ENCODE measurements at places on chromosomes 12 and 14. TPM values are rescaled to one million over a fixed set of nuclear protein-coding genes. Genes with fewer than 3 reads are reported as not detected.

DNA sequence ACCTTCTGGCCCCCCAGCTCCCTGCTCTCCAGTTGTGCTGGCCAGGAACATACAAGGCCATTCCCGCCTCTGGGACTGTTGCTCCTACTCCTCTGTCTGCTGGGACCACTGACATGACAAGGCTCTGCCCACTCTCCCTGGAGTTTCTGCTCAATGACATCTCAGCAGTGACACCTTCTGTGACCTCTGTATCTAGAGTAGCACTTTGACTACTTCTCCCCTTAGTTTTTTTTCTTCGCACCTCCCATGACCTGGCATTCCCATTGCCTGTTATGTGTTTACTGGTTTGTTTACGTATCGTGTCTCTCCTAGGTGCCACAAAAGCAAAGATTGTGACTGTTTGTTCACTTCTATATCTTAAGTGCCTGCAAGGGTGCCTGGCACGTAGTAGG is 40.1 kb upstream of the TMEM263 start:
- no peak overlapping the region for H3K27ac ChIP-seq
- H3K4me1 ChIP-seq: no peaks in the 10 kb centered on the region
- peaks cover 12% of the 10 kb centered on the region for H3K27me3 ChIP-seq
- no peak overlapping the region for H3K4me3 ChIP-seq
- H3K36me3 ChIP-seq: no peaks in the 10 kb centered on the region
- no peak for DNase-seq

TAS2R30 gene
- 0.44 TPM for total RNA-seq

DNA sequence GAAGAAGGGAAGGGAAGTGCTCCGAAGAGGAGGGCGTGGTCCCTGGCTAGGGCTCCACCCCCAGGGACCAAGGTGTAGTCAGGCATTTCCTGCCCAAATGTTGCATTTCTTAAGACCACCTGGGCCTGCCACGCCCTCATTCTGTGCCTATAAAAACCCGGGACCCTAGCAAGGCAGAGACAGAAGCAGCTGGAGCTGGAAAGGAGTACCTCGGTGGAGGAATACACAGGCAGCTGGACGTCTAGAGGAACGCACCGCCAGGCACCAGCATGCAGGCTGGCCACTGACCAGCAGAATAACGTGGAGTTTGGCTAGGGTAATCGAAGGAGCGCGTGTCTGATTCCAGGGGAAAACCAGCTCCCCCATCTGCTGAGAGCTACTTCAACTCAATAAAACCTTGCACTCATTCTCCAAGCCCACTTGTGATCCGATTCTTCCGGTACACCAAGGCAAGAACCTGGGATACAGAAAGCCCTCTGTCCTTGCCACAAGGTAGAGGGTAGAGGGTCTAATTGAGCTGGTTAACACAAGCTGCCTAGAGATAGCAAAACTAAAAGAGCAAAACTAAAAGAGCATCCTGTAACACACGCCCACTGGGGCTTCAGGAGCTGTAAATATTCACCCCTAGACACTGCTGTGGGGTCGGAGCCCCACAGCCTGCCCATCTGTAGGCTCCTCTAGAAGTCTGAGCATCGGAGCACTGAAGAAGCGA is 21.0 kb downstream of the CFL2 start:
- peaks cover 11% of the 10 kb centered on the region for H3K4me1 ChIP-seq
- H3K36me3 ChIP-seq: no peaks in the 10 kb centered on the region
- peak overlapping the region; percentile 60 for H3K4me3 ChIP-seq
- no peaks in the 10 kb centered on the region for H3K27me3 ChIP-seq
- H3K27ac ChIP-seq: no peak overlapping the region

GRCh38 chr12:15629108-15629507 is 160.1 kb downstream of the EPS8 start:
- peak; percentile 36 for DNase-seq
- peak overlapping the region; percentile 0 for H3K4me3 ChIP-seq

KRT6B gene
- total RNA-seq: not detected

DNA sequence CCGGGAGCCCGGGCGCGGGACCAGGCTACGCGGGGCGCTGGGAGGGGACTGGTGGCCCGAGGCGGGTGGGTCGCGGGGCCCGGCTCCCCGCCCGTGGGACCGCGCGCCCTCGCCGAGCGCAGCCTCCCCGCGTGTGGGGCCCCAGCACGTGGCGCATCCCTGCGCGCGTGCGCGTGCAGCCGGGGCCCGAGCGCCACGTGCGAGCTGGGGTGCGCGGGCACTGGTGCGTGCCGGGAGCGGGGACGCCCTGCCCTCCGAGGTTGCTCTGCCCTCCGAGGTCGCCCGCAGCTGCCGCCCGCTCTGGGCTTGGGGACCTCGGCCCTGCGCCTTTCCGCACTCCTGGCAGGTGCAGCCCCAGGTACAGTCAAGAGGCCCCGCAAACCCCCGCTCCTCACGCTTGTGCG is 365 bp upstream of the CCDC88C start:
- H3K4me3 ChIP-seq: peak overlapping the region; percentile 77
- peaks cover 52% of the 10 kb centered on the region for H3K27me3 ChIP-seq
- peaks cover 28% of the 10 kb centered on the region for H3K4me1 ChIP-seq
- peak overlapping the region; percentile 27 for H3K27ac ChIP-seq

DNA sequence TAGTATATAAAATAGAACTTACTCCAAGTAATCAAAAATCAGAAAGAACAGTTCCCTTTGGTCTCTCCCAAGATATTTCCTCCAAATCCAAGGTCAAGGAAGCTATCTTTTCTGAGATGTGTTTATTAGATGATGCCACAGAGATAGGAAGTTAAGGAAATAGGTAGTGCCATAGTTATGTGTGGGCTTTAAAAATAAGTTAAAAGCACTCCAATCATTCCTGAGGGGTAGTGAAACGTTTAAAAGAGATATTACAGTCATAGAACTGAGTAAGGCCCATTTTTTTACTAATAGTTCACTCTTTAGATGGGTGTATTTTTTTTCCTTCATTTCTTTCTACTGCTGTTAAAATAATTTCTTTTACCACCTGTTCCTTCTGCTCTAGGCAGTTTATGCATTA is 1630.9 kb upstream of the SEL1L start:
- H3K4me1 ChIP-seq: no peaks in the 10 kb centered on the region
- DNase-seq: no peak
- H3K4me3 ChIP-seq: no peak overlapping the region
- no peak overlapping the region for H3K27ac ChIP-seq
- no peaks in the 10 kb centered on the region for H3K36me3 ChIP-seq

GRCh38 chr12:114661245-114661644 is 22.7 kb downstream of the TBX3 start:
- no peaks in the 10 kb centered on the region for H3K36me3 ChIP-seq
- H3K4me1 ChIP-seq: peaks cover 17% of the 10 kb centered on the region
- peaks cover 91% of the 10 kb centered on the region for H3K27me3 ChIP-seq
- no peak overlapping the region for H3K4me3 ChIP-seq
- DNase-seq: no peak

GRCh38 chr14:30194741-30195148 is 267.1 kb upstream of the PRKD1 start:
- H3K4me3 ChIP-seq: no peak overlapping the region
- DNase-seq: no peak
- no peaks in the 10 kb centered on the region for H3K36me3 ChIP-seq
- no peaks in the 10 kb centered on the region for H3K27me3 ChIP-seq

DNA sequence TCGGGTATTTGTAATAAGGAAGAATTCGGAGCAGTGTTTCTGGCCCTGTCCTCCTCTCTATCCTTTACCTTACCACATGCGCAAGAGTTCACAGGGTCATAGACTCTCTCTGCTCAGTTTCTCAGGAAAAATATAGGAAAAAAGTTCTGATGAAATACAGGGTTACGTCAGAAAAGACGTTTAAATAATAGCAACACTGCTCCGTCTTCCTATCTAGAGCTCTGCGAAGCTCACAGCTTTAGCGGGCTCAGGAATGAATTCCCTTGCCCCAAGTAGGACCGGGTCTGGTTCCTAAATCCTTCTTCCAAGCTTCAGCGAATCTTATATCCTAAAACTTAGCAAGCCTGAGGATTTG is 365 bp downstream of the CCDC59 start:
- DNase-seq: no peak
- H3K4me3 ChIP-seq: peak overlapping the region; percentile 86
- H3K27ac ChIP-seq: peak overlapping the region; percentile 98
- peaks cover 39% of the 10 kb centered on the region for H3K36me3 ChIP-seq
- H3K4me1 ChIP-seq: peaks cover 63% of the 10 kb centered on the region

GRCh38 chr12:4201333-4202100 is 72.0 kb upstream of the CCND2 start:
- H3K27ac ChIP-seq: no peak overlapping the region
- H3K4me3 ChIP-seq: no peak overlapping the region
- no peaks in the 10 kb centered on the region for H3K4me1 ChIP-seq
- no peaks in the 10 kb centered on the region for H3K36me3 ChIP-seq

ZNF219 gene
- total RNA-seq: 44.9 TPM

DNA sequence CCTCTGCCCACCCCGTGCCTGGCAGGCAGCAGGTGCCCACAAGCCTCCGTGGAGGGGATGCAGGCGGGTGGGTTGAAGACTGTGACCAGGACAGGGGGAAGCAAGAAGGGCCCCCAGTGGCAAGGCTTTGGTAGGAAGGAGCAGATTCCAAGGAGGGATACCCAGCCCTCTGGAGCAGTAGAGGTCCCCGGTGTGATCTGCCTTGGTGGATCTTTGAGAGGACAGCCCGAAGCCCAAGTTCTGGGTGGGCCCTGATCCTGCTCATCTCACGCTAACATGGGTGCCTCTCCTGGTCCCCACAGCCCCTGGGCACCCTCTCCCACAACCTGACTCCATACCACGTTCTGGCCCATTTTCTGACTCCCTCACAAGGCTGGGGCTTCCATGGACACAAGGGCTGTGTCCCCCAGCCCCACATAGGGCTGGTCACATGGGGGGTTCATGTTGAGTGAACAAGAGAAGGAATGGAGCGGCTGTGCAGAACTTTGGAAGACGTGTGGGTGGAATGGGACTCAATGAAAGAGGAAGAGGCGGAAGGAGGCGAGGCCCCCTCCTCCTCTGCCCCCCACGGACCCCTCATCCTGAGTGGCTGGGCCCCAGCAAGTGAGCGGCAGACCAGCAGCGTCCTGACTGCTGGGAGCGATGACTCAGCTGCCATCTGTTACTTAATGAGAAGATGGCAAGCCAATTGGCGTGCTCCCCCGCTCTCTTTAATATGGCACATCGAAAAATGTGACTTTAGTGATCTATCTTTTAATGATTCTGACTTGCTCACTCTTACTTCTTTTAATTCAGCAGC is 77.0 kb upstream of the BCL11B start:
- H3K4me3 ChIP-seq: no peak overlapping the region
- no peaks in the 10 kb centered on the region for H3K36me3 ChIP-seq
- H3K27me3 ChIP-seq: peaks cover 31% of the 10 kb centered on the region
- no peak for DNase-seq

OAS2 gene
- total RNA-seq: 4.8 TPM

KRT85 gene
- not detected for total RNA-seq

DNA sequence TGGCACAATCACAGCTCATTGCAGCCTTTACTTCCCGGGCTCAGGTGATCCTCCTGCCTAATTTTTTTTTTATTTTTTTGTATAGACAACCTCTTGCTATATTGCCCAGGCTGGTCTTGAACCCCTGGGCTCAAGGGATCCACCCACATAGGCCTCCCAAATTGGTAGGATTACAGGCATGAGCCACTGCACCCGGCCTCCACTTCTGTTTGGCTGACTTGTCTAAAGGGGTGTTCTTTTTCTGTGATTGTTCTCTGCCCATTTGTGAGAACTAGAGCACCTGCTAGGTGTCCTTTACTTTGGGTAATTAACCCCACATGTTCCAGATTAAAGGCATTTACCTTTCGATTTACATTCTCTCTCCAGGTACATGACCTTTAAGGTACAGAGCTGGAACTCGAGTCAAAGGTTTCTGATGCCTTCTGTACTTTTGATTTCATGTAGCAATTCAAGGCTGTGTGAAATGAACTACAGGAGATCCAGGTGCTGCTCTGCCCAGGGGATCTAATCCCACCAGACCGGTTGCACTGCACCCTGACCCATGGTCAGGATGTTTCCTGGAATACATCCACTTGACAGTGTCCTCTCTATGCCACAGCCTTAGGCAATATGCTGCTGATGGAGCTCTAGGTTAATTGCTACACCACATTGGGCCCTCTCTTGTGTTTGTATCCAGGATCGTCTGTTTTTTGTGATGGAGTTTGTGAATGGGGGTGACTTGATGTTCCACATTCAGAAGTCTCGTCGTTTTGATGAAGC is 163.6 kb downstream of the PRKCH start:
- no peak overlapping the region for H3K27ac ChIP-seq
- peaks cover 41% of the 10 kb centered on the region for H3K4me1 ChIP-seq
- no peak for DNase-seq
- H3K27me3 ChIP-seq: no peaks in the 10 kb centered on the region
- no peak overlapping the region for H3K4me3 ChIP-seq
- peaks cover 9% of the 10 kb centered on the region for H3K36me3 ChIP-seq

ATP5F1B gene
- 3,068 TPM for total RNA-seq

DNA sequence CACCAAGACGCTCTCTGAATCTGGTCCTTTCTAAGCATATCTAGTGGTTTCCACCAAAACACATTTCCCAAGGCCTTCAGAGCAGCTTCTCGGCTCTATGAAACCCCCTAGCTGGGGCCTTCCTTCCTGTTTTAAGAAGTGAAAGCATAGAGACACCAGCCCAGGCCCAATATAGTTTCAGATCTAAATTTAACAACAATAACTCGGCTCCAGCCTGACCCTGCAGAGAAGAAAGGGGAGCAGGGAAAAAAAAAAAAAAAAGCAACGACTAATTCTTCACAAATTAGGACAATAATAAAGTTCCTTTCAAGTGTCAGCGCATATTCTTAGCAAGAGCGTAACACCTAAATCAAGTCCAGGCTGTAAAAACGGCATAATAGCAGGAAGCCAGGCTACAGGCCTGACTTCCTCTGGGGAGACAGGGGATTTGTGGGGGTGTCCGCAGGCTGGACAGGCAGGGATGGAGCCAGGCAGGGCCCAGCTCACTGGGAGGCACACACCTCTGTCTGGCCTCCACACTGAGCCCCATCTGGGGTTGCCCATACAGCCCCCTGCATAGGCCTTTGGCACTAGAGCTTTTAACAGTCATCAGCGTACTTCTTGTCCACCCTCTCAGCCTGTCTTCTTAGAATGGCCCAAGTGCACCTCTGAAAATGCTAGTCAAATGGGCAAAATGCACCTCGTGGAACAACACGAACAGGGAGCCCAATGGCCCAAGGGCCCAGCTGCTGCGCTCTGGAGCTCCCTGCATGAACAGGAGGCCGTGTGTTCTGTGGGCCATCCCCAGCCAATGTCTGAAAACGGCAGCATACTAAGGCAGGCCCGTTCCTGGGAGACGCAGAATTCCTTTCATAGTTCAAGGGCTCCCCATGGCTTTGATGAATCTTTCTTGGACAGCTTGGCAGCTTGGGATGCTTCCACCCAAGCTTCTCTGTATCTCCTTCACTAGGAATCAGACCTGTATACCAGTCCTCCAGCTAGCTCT is 772.9 kb downstream of the MED13L start:
- H3K36me3 ChIP-seq: no peaks in the 10 kb centered on the region
- peaks cover 43% of the 10 kb centered on the region for H3K4me1 ChIP-seq
- H3K4me3 ChIP-seq: no peak overlapping the region
- peaks cover 10% of the 10 kb centered on the region for H3K27me3 ChIP-seq
- DNase-seq: peak; percentile 21

- H3K36me3 ChIP-seq: no peaks in the 10 kb centered on the region
- no peak for DNase-seq
- peak overlapping the region; percentile 33 for H3K27ac ChIP-seq
- peaks cover 34% of the 10 kb centered on the region for H3K4me1 ChIP-seq
Measured at GRCh38 chr12:107318806-107319532, 225.6 kb upstream of the CRY1 start.

All from left ventricle myocardium inferior (tissue), 1 donor.